ENCODE measurements at places on chromosomes 2 and 18.

DNA sequence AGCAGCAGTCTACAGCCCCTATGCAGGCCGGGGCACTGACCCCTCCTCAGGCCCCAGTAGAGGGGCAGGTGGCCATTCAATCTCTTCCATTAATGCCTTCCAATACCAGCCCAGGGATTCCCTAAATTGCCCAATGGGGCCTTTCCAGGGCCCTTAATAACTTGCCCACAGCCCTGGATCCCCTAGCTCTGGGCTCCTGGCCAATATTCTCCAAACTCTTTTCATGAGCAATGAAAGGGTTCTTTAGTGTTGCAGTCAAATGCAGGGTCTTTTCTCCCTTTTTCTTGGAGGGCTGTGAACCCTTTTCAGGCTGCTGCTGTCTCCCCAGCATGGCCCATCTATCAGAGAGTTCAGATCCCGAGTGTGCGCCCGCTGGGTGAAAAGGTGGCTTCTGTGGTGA lies 41.3 kb upstream of the SLC1A4 start:
- no peak for DNase-seq

DNA sequence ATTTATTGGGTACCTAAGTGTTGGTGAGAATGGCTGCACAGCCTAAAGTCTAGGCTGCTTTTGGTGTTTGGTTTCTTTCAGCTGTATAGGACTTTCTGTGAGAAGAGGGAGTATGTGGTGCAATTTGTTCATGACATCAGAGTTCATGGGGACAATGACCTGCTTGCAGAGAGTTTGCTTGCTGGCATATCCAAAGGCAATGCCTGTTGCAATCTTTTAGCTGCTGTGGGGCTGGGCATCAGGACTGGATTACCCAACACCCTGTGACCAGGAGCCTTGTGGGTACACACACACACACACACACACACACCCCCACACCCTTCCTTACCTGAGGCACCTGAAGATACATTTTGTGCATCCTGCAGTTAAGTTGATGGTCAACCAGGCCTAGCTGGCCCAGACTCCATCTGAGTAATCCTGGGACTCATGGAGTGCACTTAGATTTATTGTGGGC lies 68.4 kb downstream of the LIPG start:
- DNase-seq = no peak

GRCh38 chr2:187922846-187923245 lies 368.6 kb upstream of the TFPI start:
- no peak for DNase-seq

GRCh38 chr2:221186873-221187272 lies 385.2 kb downstream of the EPHA4 start:
- DNase-seq = no peak

DNA sequence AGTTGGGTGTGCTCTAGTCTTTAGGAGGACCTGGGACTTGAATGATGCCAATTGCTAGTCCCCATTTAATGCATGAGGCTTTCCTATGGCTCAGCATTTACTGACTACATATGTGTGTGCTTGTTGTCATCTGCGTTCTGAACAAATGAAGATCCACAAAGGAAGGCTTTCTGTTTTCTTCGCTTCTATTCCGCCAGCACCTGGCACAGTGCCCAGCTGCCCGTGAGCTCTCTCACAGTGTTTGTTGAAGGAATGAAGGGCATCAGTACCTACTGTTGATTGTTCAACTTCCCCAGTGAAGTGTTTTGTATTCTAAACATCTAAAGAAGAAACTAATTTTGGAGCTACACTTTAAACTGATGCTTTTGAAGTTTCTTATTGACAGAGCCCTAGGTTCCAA lies 122.4 kb upstream of the LINC00305 start:
- peak; percentile 33 for DNase-seq

GRCh38 chr2:227653419-227653818 lies 13.2 kb upstream of the SCYGR5 start:
- DNase-seq = no peak

GRCh38 chr2:126527836-126528490 lies 128.0 kb upstream of the GYPC start:
- peak; percentile 84 for DNase-seq

DNA sequence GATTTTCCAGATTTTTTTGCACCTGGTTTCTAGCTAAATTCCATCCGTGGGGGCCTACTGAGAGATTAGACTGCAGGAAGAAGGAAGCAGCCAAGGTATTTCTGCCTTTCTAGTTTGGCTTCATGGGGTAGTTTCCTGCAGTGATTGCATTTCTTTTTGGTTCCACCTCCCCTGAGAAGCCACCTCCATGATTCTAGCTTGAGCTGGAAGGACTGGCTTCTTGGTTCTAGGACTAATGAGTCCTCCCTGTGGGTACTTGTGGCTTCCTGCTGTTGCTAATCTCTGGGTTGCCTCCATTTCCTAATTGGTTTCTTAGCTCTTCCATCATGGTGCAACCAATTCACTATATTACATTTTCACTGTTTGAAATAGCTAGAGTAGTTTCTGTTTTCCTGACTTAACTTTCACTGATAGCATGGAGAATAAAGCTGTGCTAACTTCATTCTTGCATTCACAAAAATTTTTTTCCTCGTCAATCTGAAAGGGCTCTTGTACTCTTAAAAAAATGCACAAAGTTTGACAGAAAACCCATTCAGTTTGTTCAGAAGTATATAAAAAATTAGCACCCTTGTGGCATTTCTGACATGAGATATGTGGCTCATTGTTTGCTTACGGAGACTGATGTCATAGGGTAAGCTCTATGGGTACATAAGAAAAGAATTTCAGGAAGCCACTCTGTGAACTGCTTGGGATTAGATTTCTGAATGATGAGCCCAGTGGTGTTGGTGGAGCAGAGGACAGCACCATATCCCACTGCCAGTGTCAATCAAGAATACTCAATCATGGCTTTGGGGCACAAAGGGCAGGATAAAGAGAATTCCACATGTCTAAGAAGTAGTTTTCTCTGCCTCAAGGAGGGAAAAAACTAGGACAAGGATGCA lies 242.8 kb upstream of the RBMS1 start:
- peak; percentile 11 for DNase-seq

GRCh38 chr2:221203125-221203524 lies 369.0 kb downstream of the EPHA4 start:
- DNase-seq = peak; percentile 2

DNA sequence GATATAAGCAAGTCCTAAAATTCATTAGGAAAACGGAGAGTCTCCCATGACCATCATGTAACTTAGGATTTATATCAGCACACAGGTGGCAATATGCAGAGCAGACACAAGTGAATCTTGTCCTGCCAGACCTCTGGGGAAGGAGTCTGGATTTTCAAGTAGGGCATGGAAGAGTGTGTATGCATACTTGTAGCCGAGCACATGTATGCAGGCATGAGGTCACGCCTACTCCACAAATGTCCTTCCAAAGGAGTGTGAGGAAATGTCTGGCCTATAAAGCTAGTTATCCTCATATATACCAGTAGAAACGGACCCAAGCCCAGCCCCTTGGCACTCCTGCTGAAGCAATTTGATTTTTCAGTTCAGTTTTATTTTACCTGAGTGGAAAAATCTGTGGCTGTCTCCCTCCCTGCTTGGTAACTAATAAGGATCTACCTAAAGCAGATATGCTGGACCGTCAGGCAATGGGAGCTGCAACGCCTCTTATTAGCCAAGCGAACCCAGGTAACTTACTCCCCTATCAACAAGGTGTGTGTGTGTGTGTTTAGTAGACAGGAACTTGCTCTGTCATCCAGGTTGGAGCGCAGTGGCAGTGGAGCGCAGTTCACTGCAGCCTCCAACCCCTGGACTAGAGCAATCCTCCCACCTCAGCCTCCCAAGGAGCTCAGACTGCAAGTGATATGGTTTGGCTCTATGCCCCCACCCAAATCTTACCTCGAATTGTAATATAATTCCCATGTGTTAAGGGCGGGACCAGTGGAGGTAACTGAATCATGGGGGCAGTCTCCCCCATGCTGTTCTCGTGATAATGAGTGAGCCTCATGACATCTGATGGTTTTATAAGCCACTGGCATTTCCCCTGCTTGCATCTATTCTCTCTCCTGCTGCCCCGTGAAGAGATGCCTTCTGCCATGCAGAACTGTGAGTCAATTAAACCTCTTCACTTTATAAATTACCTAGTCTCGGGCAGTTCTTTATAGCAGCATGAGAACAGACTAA lies 2.8 kb downstream of the STAT1 start:
- DNase-seq = peak; percentile 15

DNA sequence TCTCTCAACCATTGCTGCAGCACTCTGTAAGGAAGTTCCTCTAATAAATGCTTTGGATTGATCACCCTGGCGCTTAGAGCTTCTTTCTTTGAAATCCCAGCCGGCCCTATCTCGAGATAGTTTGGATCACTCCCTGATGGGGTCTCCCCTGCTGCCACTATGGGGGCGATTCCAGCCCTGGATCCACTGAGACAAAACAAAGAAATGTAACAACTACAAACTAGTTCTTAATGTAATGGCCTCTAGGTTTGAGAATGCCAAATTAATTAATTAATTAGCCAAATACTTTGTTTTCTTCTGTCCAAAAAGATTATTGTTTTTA lies 15.2 kb downstream of the SRSF7 start:
- DNase-seq = no peak

GRCh38 chr2:74602586-74603281 lies 45.4 kb downstream of the M1AP start:
- DNase-seq = no peak

DNA sequence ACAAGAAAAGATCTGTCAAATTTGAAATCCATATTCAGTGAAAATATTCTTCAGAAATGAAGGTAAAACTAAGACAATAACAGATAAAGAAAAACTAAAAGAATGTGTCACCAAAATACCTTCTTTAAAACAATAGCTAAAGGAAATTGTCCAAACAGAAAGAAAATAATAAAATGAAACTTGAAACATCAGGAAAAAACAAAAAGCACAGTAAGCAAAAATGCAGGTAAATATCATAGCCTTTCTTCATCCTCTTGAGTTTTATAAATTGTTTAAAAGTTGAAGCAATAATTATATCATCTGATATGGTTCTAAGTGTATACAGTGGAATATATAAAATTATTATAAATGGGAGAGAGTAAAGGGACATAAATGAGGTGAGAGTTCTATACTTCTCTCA lies 103.8 kb upstream of the PDE1A start:
- no peak for DNase-seq

DNA sequence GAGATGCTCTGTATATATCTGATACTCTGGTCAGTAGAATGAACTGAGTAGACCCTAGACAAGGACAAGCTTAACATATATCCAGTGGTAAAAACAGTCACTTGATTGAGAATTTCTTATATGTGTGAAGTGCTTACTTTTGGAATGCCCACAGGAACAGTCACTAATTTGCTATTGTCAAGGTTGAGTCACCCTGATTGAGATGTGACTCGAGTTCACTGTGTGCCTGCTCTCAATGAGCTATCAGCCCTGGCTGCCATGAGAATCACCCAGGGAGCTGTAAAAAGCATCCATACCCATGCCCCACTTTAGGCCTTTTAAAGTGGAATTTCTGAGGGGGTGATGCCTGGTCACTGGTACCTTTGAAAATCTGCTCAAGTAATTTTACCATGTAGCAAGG lies 283.7 kb downstream of the SUCLG1 start:
- no peak for DNase-seq

GRCh38 chr18:25587545-25587944 lies 235.6 kb upstream of the ZNF521 start:
- DNase-seq = no peak

DNA sequence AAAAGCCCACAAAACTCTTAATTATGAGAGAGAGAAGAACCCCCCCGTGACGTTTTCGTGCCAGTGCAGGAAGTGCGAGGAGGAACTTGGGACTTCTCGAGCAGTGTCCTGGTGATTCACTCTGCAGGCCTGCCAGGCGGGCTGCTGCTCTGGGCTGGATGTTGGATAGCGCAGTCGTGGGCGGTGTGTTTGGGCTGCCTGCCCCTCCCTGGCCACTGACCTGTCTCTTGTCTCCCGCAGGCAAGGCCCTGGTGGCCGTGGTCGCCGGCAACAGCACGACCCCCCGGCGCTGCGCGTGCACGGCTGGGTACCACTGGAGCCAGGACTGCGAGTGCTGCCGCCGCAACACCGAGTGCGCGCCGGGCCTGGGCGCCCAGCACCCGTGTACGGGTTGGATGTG lies 29.0 kb downstream of the TNFRSF11A start:
- DNase-seq = no peak

DNA sequence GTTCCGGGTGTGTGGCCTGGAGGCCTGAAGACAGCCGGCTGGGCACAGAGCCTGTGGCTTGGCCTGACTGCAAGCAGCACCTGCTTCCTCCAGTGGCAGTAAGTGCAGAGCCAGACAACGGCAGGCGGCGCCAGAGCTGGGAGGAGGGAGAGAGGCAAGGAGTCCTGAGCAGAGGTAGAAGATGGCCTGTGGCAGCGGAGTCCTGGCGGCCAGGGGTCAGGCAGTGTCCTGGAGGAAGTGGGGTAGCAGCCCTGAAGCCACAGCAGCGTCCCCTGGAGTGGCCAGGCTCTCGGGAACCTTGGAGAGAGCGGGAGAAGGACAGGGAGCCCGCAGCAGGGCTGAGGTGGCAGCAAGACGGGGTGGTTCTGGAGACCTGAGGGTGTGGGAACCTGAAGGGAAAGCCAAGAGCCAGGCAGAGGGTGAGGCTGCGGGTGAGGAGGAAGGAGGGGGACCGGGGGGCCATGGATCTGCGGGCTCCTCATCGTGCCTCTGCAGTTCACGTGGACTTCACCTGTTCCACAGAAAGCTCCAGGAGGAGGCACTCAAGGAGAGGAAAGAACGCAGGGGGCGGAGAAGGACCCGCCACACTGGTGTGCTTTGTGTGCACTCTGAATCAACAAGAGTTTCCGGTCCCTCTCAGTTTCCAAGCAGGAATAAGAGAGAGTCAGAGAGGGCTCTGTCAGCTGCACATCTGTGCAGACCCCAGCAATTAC lies 85.9 kb downstream of the USP40 start:
- DNase-seq = peak; percentile 43

- no peak for DNase-seq
Observed at GRCh38 chr2:124046332-124046731, 21.2 kb downstream of the CNTNAP5 start.

DNA sequence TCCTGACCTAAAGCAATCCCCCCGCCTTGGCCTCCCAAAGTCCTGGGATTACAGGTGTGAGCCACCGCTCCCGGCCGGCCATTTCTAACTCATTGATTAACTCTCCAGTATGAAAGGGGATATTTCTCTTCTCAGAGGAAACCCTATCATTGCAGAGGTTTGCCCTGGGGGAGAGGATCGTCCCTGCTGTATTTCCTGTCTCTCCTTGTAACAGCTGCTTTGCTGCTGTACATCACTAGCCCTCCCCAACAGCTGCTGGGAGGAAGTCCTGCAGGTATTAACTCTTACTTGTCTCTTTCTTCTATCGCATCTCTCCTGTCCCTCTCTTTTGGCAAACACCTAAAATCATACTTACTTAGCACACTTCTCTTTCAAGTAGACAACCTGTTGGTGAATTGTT lies 219.0 kb upstream of the DSEL start:
- no peak for DNase-seq
